ENCODE measurements at places on chromosomes 2 and 18.

DNA sequence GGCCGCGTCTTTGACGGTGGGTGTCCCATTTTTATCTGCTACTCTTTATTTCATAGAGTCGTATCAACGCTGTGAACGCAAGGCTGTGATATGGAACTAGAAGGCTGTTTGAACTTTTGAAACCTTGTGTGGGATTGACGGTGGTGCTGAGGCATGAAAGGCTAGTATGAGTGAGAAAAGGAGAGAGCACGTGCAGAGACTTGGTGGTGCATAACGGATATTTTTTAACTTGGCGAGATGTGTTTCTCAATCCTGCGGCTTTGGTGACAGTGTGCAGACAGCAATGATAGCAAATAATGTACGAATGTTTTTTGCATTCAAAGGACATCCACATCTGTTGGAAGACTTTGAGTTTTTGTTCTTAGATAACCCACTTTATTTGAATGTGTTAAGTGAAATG lies 6.2 kb downstream of the HES6 start:
- DNase-seq = no peak

- no peak for DNase-seq
Measured at GRCh38 chr2:65046633-65047407, 9.4 kb upstream of the CEP68 start.

DNA sequence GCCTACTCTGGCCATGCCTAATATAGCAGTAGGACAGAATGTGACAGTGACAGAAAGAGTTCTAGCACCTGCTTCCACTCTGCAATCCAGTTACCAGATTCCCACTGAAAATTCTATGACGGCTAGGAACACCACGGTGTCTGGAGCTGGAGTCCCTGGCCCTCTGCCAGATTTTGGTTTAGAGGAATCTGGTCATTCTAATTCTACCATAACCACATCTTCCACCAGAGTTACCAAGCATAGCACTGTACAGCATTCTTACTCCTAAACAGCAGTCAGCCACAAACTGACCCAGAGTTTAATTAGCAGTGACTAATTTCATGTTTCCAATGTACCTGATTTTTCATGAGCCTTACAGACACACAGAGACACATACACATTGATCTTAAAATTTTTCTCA lies 45.2 kb upstream of the TTR start:
- DNase-seq = no peak

DNA sequence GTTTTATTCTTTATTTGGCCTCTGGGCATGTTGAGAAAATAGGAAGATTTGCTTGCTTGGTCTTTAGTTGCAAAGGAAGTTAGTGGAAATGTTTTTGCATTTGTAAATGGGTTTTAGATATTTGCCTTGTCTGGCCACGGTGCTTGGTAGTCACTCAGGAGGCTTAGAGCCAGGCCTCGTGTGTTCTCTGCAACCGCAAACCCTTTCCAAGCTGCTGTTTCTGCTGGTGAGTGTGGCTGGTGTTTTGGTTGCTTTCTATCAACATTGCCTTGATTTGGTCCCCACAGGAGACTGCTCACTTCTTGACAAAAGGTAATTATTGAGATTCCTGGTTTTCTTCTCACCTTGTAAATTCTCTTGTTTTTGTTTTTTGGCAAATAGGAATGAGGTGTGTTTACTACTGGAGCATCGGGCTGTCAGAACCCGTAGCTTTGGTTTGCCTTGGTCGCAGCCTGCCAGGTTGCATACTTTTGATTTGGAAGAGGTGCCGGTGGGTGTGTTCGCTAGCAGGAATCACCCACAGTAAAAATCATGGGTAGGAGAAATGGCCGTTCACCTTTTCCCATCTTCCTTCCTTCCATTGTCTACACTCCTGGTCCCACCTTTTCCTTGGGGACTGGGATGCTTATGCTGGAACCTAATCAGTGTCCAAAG lies 15.8 kb downstream of the ASAP2 start:
- no peak for DNase-seq

GRCh38 chr2:120760446-120761135 lies 24.9 kb downstream of the GLI2 start:
- DNase-seq = no peak
